ENCODE measurements at places on chromosomes 7 and 10.
A peak's percentile ranks its signal among the peaks of the same experiment; 100 is the strongest.

- no peak for DNase-seq
Measured at GRCh38 chr7:128190051-128190647, 50.9 kb upstream of the LEP start.

GRCh38 chr7:91149341-91150246 is 114.6 kb upstream of the FZD1 start:
- peak; percentile 44 for DNase-seq

GRCh38 chr10:100774223-100774622 is 28.8 kb downstream of the PAX2 start:
- DNase-seq: no peak

GRCh38 chr10:71509444-71509843 is 112.7 kb downstream of the CDH23 start:
- no peak for DNase-seq

GRCh38 chr7:121196286-121196685 is 132.5 kb upstream of the WNT16 start:
- DNase-seq: no peak

- DNase-seq: no peak
Measured at GRCh38 chr7:15288741-15289140, 273.1 kb downstream of the AGMO start.

- no peak for DNase-seq
Measured at GRCh38 chr10:110165239-110165638, 42.2 kb upstream of the MXI1 start.

DNA sequence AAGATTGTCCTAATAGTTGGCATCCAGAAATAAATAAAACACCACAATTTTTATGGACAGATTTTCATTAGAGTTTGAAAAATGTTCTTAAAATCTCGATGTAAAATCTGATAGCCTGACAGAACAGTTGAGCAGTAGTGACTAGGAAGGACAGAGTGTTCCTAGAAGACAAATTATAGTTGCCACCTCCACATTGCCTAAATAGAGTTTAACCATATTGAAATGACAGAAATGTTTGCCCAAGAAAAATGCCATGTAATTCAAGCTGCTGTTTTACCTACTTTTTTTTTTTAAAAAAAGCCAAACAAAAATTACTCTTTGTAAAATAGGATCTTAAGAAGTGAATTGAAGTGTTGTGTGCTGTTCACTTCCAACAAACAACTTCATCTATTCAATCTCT is 8.9 kb upstream of the HERC4 start:
- no peak for DNase-seq

GRCh38 chr10:104456802-104457542 is 103.3 kb downstream of the CFAP58 start:
- DNase-seq: no peak

- peak; percentile 55 for DNase-seq
Measured at GRCh38 chr7:43533801-43534479, 49.0 kb upstream of the STK17A start.

GRCh38 chr7:99734987-99735386 is at the start of gene CYP3A7:
Gene CYP3A7 (minus strand): TSS chr7:99735196. CDS start chr7:99735093, 103 bp downstream.
- no peak for DNase-seq

- DNase-seq: no peak
Measured at GRCh38 chr10:62904281-62904875, 88.2 kb upstream of the EGR2 start.

DNA sequence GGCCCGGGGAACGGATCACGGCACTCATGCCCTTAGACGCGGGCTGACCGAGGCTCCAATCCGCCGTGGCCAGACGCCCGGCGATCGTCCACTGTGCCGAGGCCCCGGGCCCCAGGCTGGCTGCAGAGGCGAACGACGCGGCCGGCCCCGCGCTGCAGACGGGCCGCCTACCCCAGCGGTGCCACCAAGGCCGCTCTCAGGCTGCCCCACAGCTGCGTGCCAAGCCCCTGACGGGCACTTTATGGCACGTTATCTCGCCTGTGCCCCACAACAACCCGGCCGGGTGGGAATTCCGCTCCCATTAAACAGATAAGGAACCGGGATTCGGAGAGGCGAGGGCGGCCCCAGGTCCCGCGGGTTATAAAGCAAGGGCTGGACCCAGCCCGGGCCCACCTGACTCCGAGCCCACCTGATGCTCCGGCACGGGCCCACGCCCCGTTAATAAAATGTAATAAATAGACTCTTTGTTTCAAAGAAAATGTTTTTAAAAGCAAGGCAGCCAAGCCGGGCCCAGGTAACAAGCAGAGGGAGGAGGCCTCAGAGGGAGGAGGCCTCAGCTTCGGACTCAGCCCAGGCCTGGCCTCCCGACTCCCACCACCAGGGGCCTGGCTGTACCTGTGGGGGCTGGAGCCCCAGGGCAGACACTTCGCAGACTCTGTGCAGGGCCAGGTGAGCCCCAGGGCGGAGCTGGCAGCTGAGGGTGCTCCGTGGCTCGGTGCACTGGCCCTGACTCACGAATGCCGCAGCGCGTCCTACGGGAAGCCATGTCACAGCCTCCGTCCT is 79.7 kb downstream of the FOXL3 start:
- DNase-seq: no peak

GRCh38 chr10:25865267-25865666 is 68.8 kb upstream of the MYO3A start:
- DNase-seq: no peak

GRCh38 chr7:8283968-8284367 is 22.0 kb upstream of the ICA1 start:
- no peak for DNase-seq

GRCh38 chr7:52289247-52289646 is 746.2 kb upstream of the POM121L12 start:
- no peak for DNase-seq

GRCh38 chr7:16062269-16062668 is 359.1 kb downstream of the CRPPA start:
- DNase-seq: no peak

GRCh38 chr10:32618482-32618881 is 172.5 kb downstream of the CCDC7 start:
- no peak for DNase-seq

GRCh38 chr10:34380856-34381255 is 434.2 kb downstream of the PARD3 start:
- no peak for DNase-seq

DNA sequence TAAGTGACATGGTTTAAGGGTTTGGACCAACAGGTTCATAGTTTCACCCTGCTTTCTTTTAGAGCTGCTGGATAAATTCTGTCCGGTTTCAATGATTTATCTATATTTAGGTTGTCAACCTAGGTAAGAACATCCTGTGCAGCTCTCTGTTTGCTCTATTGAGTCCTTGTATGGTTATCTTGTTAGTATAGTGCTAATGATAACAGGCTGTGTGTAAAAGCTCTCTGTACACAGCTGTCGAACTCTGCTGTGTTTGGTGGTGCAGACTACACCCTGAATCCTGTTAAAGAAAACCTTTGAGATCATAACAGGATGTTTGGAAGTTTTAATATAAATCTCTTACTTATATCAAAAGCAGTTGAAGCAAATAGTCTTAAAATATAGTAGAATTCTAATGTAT is 219.2 kb downstream of the SDK1 start:
- DNase-seq: no peak

GRCh38 chr7:149458235-149458634 is 2.6 kb downstream of the ZNF777 start:
- DNase-seq: no peak

GRCh38 chr7:21454182-21454581 is 26.3 kb downstream of the SP4 start:
- no peak for DNase-seq

DNA sequence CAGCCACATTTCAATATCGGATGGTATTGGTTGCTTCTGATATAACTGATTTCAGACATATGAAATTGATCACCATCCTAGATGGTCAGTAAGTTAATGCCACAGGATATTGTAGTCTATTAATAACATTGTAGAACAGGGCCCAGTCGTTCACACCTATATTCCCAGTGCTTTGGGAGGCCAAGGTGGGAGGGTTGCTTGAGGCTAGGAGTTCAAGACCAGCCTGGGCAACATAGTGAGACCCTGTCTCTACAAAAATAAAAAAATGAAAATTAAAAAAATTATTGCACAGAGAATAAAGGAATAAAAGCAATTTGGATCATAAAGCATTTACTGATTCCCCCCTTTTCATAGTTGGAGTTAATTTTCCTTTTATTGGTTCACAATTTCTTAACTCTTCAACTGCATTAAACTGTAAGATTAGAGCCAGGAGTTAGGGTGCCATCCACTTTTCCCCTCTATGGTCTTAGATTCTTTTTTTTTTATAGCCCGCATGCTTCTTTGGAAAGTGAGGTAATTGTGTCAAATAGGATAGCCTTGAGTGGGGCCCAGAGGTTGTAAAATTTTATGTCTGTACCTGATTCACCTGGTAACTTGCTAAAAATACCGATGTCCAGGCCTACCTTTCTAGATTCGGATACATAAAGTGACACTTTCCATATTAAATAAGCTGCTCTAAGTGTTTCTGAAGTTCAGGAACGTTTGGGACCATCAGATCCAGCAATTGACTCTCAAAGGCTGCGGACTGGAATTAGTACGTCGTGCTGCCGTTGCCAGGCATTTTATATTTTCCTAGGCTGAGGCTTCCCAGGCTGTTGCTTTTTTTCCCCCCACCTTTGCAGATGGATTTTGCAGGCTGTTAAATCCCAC is 24.7 kb downstream of the ADK start:
- no peak for DNase-seq

DNA sequence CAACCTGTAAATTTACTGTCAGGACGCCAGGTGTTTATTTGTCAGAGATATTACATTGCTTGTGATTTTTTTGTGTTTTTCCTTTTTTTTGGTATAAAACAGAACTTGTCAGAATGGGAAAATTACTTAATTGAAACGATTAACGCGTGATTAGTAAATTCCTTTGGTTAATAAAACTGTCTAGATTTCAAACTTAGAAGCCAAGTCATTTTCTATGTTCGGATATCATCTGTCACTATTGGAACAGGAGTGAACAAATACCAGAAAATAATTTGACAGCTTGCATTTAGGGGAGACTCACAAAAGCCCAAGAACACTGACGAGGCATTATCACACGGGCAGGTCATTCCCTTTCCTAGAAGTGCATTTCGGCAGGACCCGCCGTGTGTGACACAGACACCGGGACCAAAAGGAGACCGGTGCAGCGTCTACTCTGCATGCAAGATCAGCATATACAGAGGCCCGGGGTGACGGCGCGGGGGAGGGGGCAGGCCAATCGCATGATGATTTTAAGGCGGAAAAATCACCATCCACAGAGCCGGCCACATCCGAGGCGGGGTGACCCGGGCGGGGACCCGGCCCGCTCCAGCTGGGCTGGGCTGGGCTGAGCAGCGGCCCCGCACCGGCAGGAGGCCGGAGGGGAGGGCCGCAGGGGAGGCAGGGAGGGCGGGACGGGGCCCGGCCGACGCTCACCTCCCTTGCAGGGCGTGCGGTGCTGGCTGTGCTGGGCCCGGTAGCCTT is 841 bp downstream of the GLUD1 start:
- no peak for DNase-seq
